ENCODE measurements at places on chromosomes 7 and 10.
A peak's percentile ranks its signal among the peaks of the same experiment; 100 is the strongest.

- DNase-seq, result no peak
Measured at GRCh38 chr10:117933036-117933435, 113.7 kb downstream of the RAB11FIP2 start.

- no peak for DNase-seq
Measured at GRCh38 chr10:119162452-119163092, 2.9 kb downstream of the SFXN4 start.

GRCh38 chr10:28949005-28950004 lies 272.0 kb downstream of the BAMBI start:
- no peak for DNase-seq

- no peak for DNase-seq
Measured at GRCh38 chr7:41984888-41985287, 252.1 kb downstream of the GLI3 start.

GRCh38 chr7:107482571-107482970 lies 12.7 kb downstream of the GPR22 start:
- DNase-seq, result no peak

- no peak for DNase-seq
Measured at GRCh38 chr10:95125582-95125981, 56.3 kb upstream of the CYP2C8 start.

DNA sequence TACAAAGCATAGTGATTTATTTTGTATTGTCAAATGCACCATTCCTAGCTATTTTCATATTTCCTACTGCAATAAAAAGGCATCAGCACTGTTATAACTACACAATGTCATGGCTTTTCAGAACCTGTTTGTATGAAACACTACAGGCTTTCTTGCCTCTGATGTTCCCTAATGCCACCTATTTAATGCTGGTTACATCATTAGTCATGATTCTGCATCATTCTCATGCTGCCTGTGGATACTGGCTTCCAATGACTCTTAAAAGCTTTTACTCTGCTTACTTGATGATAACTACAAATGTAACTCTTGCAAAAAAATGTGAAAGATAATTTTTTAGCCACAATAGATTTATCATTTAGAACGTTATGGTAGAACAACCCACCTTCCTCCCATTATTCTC lies 529.4 kb downstream of the HTR7 start:
- no peak for DNase-seq

- DNase-seq, result no peak
Measured at GRCh38 chr10:37687581-37687980, 169.8 kb downstream of the ZNF248 start.

DNA sequence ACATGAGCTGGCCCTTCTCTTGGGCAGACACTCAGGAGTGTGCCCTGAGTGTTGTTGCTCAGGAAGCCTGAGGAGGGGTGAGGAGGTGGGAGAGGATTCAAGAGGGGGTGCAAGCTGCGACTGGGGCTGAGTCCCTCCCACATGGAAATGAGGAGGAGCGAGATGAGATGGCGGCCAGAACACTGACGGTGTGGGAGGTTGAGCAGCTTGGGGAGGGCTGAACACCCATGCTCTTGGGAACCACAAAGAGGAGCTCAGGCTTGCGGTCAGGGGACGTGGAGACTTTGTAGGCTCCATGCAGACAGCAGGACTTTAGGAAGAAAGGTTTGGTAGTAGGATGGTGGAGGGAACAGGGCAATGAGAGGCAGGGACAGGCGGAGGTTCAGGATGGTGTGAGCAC lies 163.2 kb upstream of the SHH start:
- DNase-seq, result no peak

DNA sequence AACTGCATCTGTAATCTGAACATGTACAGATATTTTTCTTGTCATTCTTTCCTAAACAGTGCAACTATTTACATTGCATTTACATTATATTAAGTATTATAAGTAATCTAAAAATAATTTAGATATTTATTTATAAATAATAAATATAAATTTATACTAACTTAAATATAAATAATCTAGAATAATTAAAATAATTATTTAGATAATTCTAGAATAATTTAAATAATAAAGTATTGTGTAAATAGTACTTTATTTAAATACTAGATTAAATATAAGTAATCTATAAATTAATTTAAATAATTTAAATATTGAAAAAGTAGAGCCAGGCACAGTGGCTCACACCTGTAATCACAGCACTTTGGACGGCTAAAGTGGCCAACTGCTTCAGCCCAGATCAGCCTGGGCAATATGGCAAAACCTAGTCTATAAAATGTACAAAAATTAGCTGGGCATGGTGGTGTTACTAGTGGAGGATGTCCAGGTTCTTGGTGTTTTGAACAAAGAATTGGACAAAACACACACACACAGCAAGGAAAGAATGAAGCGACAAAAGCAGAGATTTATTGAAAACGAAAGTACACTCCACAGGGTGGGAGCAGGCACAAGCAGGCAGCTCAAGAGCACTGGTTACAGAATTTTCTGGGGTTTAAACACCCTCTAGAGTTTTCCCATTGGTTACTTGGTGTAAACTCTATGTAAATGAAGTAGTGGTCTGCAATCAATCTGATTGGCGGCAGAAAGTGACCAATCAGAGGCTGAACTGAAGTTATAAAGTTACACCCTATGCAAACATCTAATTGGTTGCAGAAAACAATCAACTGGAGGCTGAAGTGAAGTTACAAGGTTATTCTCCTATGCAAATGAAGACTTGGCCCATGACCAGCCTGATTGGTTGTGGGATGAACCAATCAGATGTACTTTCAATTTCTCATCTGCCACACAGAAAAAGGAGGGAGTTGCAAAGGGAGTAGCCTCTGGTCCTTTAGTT lies 100.2 kb upstream of the SP4 start:
- no peak for DNase-seq

- DNase-seq, result no peak
Measured at GRCh38 chr7:133997463-133997862, 129.7 kb upstream of the LRGUK start.

GRCh38 chr7:15309872-15310271 lies 251.9 kb downstream of the AGMO start:
- DNase-seq, result no peak

DNA sequence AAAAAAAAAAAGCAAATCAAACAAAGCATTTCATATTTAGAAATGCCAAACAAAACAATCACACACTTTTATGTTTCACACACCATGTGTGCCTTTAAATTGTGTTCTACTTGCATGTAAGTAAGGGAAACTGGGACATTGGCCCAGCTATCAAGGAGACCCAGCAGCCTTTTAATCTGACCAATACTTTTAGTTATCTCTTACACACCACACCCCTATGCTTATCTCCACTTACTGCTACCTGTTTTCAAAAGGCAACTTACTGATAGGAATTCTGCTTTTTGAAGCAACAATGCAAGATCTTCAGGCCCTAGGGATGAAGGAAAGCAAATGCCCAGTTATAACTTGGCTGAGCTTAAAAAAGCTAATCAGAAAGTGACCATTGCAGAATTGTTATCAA lies 1244.8 kb upstream of the SORCS1 start:
- no peak for DNase-seq

GRCh38 chr10:62632071-62632809 lies 172.3 kb upstream of the ADO start:
- no peak for DNase-seq

DNA sequence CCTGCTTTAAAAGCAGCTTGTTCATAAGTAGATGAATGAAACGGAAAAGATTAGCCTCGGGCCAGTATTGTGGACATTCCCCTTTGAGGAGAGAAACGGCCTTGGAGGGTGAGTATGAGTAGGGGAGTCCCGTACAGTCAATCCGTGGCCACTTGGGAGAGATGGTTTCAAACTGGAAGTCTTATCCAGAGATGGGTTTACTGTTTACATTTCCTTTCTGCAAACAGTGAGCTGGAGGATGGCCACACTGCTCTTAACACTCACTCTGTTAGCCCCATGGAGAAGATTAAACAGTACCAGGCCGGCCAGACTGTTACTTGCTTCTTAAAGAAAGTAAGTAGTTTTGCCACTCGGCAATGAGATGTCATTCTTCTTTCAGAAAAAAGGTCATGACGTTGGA lies 20.3 kb downstream of the CALHM2 start:
- no peak for DNase-seq

GRCh38 chr10:43853369-43853768 lies 204.7 kb upstream of the ZNF32 start:
- no peak for DNase-seq

GRCh38 chr7:38112075-38112474 lies 66.0 kb upstream of the STARD3NL start:
- DNase-seq, result no peak

DNA sequence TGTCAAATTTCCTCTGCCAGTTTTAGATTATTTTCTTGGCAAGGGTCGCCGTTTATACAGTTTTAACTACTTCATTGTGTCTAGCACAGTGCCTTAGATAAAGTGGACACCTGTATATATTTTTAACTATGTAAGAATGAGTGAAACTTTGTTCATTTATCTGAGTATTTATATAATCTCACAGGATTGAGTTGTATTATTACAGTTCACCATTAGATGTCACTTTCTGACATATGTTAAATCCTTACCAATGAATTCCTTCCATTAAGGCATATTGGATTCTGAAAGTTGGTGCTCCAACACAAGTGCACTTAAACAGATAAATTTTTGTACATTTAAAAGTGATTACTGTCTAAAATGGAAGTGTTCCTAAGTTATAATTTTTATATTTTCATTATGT lies 43.0 kb downstream of the ZMYND11 start:
- DNase-seq, result no peak

- DNase-seq, result no peak
Measured at GRCh38 chr7:150934045-150934766, 43.9 kb downstream of the KCNH2 start.

DNA sequence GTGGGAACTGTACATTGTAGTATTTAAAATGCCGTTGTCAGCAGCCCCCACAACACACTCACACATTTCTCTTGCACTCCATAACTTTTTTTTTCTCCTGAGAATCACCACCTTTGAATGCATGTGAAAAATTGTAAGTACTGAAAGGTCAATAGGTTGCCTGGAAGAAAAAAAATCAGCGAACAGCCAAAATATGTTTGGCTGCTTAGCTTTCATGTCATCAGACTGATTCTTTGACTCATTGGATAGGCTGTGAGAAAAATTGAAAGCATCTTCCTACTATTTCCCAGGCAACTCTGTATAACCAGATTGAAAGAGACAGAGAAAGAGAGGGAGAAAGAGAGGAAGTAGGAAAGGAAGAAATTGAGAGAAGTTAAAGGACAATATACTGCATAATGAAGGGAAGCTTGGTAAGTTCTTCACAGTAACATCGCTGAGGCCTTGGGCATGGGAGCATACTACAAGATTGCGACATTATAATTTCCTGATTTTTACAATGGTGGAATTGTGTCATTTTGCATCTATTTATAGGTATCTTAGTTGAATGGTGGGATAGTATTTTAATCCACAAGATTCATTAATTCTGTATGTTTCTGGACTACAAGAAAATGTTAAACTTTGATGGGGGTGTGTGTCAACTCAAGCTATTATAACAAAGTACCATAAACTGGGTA lies 249.3 kb upstream of the KCND2 start:
- no peak for DNase-seq

DNA sequence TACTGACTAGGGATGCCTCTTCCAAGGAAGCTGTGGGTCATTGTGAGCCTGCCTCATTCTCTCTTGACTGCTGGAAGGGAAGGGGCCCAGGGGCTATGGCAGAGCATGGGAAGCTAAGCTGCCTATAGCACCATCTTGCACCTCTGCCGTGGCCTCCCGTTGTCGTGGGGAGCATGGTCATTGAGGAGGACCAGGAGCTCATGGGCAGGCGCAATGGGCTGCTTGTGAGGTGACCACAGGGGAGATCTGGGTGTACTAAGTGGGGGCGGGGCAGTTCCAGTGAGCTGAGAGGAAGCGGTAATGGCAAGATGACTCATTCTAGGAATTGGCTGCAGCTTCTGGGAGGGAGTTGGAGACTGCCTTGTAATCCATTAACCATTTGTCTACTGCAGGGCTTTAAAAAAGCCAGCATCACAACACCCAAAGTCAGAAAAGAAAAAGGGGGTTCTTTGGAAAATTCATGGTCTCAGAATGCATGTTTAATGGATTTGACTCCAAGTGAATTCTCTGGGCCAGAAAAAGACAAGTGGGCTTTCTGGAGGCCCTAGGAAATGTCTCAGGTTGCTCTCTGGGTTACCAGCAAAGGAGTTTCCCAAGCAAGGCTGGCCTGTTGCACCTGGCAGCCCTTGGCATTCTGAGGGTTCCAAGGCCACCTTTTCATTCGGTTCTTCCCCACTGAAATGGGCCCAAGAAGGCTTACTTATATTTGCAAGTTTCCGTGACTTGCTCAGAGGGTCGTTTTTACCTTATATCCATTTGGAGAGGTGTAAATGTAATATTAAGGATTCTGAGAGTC lies 3.6 kb downstream of the DUSP5 start:
- DNase-seq, result peak; percentile 88

GRCh38 chr10:48672596-48673265 lies 11.9 kb upstream of the WDFY4 start:
- DNase-seq, result no peak

DNA sequence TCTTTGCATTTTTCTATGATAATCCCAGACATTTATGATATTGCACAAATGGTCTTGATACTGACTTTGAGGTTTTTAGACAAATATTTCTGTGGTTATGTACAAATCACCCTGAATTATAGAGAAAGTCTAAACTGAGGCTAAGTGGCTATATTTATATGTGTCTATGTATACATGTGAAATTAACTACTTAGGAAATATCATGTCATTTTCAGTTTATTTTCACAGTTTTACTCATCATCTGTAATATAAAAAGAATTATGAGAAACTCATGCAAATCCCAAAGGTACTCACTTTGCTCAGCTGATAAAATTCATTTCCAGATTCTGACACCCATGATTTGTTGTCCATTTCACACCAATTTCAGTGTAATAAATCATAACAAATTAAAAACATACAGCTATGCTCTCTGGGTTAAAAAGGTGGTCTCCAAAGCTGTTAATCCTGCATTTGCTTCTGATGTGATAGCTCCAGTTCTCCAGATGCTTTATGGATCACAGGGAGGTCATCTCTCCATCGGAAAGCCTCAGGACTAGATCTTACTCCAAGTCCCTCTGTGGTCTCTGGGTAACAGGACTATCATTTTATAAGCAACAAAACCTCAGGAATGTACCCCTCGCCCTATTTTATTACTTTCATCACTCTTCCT lies 673.9 kb downstream of the PARD3 start:
- no peak for DNase-seq

- no peak for DNase-seq
Measured at GRCh38 chr7:69862413-69863064, 264.3 kb downstream of the AUTS2 start.
